Astrocyte (in vitro differentiated cells and primary cell): ENCODE measurements at places on chromosomes 12 and 14. TPM values are rescaled to one million over a fixed set of nuclear protein-coding genes. Genes with fewer than 3 reads are reported as not detected.
A peak's percentile ranks its signal among the peaks of the same experiment; 100 is the strongest.

GRCh38 chr12:49555631-49556390 is 12.1 kb downstream of the MCRS1 start:
- H3K36me3 ChIP-seq, result peaks cover 9% of the 10 kb centered on the region
- H3K27ac ChIP-seq, result no peak overlapping the region
- no peaks in the 10 kb centered on the region for H3K4me1 ChIP-seq
- DNase-seq, result no peak
- H3K27me3 ChIP-seq, result peaks cover 10% of the 10 kb centered on the region
- no peak overlapping the region for H3K4me3 ChIP-seq

- H3K36me3 ChIP-seq, result no peaks in the 10 kb centered on the region
- peaks cover 11% of the 10 kb centered on the region for H3K27me3 ChIP-seq
- no peak overlapping the region for H3K27ac ChIP-seq
- H3K4me3 ChIP-seq, result no peak overlapping the region
- DNase-seq, result no peak
Measured at GRCh38 chr14:22429546-22430294, 159.3 kb downstream of the DAD1 start.

DNA sequence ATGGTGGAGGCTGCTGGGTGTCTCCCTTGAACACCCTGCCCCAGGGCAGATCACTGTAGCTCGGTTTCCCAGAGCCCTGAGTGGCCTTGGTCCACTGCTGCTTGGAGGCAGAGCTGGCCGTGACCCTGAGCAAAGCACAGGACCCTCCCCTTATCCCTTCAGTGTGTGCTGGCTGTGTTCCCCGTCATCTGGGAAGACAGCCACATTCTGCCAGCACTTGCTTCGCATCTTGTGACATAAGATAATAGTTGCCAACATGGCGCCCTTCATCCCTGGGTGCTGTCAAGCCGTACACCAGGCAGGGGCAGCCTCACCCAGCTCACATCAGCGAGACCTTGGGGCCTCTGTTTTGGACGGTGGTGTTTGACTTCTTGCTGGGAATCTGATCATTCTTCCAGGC is 12.1 kb upstream of the ALDH2 start:
- H3K27me3 ChIP-seq, result no peaks in the 10 kb centered on the region
- peaks cover 16% of the 10 kb centered on the region for H3K4me1 ChIP-seq
- no peaks in the 10 kb centered on the region for H3K36me3 ChIP-seq
- H3K27ac ChIP-seq, result no peak overlapping the region
- H3K4me3 ChIP-seq, result no peak overlapping the region

GRCh38 chr12:111767362-111768158 is 827 bp downstream of the ALDH2 start:
- H3K36me3 ChIP-seq, result no peaks in the 10 kb centered on the region
- H3K27ac ChIP-seq, result no peak overlapping the region
- H3K27me3 ChIP-seq, result peaks cover 7% of the 10 kb centered on the region
- peak overlapping the region; percentile 64 for H3K4me3 ChIP-seq
- peak; percentile 14 for DNase-seq

GRCh38 chr12:99495799-99496198 is 151.8 kb upstream of the GARIN6 start:
- no peak overlapping the region for H3K27ac ChIP-seq
- no peaks in the 10 kb centered on the region for H3K27me3 ChIP-seq
- H3K4me3 ChIP-seq, result no peak overlapping the region
- H3K36me3 ChIP-seq, result no peaks in the 10 kb centered on the region
- no peak for DNase-seq
- H3K4me1 ChIP-seq, result peaks cover 15% of the 10 kb centered on the region

DNA sequence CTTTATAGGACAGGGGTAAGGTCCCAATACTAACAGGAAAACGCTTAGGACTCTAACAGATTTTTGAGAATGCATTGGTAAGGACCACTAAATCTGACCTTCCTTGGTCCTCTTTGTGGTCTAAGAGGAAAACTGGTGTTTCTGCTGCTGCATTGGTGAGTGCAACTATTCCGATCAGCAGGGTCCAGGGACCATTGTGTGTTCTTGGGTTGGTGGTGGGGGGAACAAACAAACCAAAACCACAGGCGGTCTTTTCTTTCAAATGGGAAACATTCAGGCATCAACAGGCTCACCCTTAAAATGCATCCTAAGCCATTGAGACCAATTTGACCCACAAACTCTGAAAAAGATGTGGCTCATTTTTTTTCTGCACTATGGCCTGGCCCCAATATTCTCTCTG is 20.7 kb downstream of the EPYC start:
- no peak overlapping the region for H3K27ac ChIP-seq
- no peaks in the 10 kb centered on the region for H3K36me3 ChIP-seq
- no peaks in the 10 kb centered on the region for H3K4me1 ChIP-seq
- no peaks in the 10 kb centered on the region for H3K27me3 ChIP-seq

Gene KERA
- not detected in 2 replicates for total RNA-seq

- no peak overlapping the region for H3K4me3 ChIP-seq
- H3K36me3 ChIP-seq, result no peaks in the 10 kb centered on the region
- DNase-seq, result peak; percentile 35
- no peaks in the 10 kb centered on the region for H3K27me3 ChIP-seq
- H3K27ac ChIP-seq, result peak overlapping the region; percentile 0
Measured at GRCh38 chr12:70603044-70603443, 34.2 kb downstream of the PTPRB start.

DNA sequence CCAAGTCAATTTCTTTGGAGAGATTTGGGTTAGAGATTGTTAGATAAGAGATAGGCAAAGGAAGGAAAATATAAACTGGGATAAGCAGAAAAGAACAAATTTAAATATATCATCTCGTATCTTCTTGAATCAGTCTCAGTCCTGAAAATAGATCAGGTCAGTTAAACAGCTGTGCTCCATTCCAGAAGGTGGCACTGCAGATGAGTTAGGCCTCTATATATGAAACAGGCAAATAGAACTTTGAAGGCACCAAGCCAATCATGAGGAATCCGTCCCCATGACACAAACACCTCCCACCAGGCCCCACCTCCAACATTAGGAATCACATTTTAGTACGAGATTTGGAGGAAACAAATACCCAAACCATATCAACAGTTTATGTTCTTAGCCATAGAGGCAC is 605.5 kb upstream of the USP15 start:
- H3K4me3 ChIP-seq, result no peak overlapping the region
- DNase-seq, result no peak
- no peaks in the 10 kb centered on the region for H3K27me3 ChIP-seq
- no peaks in the 10 kb centered on the region for H3K4me1 ChIP-seq
- no peak overlapping the region for H3K27ac ChIP-seq

Gene GPX2
- not detected in 2 replicates for total RNA-seq

Gene RHEBL1
- 1.3 and 1.9 TPM in 2 replicates for total RNA-seq

DNA sequence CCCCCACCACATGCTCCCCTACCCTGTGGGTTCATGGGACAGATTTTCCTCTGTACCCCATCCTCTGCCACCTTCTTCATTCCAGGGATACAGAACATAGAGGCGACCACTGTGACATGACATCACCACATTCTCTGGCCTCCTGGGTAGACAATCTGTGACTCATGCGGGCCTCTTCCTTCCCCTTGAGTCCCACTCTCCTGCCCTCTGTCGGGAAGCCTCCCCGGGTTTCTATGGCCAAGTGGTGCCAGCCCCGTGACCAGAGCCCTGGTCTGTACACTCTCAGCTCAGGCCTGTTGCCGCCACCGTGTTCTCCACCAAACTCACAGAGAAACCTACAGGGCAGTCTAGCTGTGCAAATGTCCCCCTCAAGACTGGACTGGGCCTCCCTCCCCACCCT is 8.0 kb downstream of the CLMN start:
- H3K27me3 ChIP-seq, result no peaks in the 10 kb centered on the region
- no peak for DNase-seq
- no peak overlapping the region for H3K4me3 ChIP-seq
- H3K27ac ChIP-seq, result no peak overlapping the region

Gene KLHDC1
- total RNA-seq, result 0.94 and 1.2 TPM in 2 replicates

GRCh38 chr14:60691383-60692113 is 32.6 kb downstream of the SIX4 start:
- H3K36me3 ChIP-seq, result no peaks in the 10 kb centered on the region
- no peaks in the 10 kb centered on the region for H3K27me3 ChIP-seq
- no peak for DNase-seq
- H3K4me1 ChIP-seq, result no peaks in the 10 kb centered on the region
- no peak overlapping the region for H3K4me3 ChIP-seq
- no peak overlapping the region for H3K27ac ChIP-seq

Gene OR4N5
- total RNA-seq, result not detected in 2 replicates

DNA sequence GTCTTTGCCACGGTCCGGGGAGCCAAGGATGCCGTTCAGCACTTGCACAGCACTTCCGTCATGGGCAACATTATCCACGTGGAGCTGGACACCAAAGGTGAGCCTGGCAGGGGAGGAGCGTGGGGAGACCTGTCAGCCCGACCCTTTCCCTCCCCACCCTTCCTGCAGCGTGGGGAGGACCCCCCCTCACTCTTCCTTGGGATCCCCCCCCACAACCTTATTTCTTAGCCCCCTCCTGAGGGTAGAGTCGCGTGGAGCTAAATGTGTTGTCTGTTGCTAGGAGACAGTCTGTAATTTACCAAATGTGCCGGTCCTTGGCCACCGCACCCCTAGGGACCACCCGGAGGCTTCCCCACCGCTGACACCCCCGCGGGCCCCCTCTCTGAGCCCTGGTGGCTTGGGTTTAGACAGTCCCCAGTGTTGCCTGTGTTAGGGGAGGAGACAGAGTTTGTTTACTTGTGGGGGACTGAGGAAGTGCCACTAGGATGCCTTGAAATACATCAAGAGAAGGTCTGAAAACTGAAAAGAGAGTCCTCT is 2.3 kb downstream of the SETD1B start:
- DNase-seq, result no peak
- H3K27me3 ChIP-seq, result no peaks in the 10 kb centered on the region
- H3K4me3 ChIP-seq, result peak overlapping the region; percentile 69
- H3K27ac ChIP-seq, result peak overlapping the region; percentile 22
- H3K36me3 ChIP-seq, result peaks cover 22% of the 10 kb centered on the region
